Activated CD8-positive, alpha-beta T cell treated with anti-CD3 and anti-CD28 coated beads, Interleukin-2, amount 10 ng/mL, durations not matched to agents 7 days and 5 days (primary cell): ENCODE measurements at places on chromosomes 12 and 14. TPM values are rescaled to one million over a fixed set of nuclear protein-coding genes. Genes with fewer than 3 reads are reported as not detected.

The TNS2 gene
- 1.0 TPM for total RNA-seq

The TTC7B gene
- total RNA-seq: 6.8 TPM

The NINJ2 gene
- total RNA-seq: 8.0 TPM

DNA sequence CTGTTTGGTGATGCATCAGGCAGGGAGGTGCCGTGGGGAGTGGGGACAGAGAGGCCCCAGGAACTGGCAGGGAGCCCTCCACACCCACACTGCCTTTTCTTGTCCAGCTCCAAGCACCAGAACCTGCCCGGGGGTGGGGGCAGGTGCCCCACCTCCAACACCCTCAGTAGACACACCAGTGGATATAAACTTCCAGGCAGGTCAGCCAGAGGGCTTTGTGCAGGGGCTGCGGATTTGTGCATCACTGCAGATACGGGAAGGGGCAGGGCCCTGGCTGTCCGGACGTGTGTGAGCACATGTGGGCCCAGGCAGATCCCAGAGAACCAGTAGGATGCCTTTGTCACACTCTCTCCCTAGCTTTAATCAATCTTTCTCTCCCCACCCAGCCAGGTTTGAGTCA, 1.3 kb upstream of the TGM1 start:
- peaks cover 18% of the 10 kb centered on the region for H3K36me3 ChIP-seq
- DNase-seq: no peak
- H3K27me3 ChIP-seq: no peaks in the 10 kb centered on the region
- no peak overlapping the region for H3K27ac ChIP-seq
- no peak overlapping the region for H3K4me3 ChIP-seq
- peaks cover 3% of the 10 kb centered on the region for H3K4me1 ChIP-seq

- H3K27ac ChIP-seq: no peak overlapping the region
- no peaks in the 10 kb centered on the region for H3K36me3 ChIP-seq
- peaks cover 61% of the 10 kb centered on the region for H3K4me1 ChIP-seq
- no peak for DNase-seq
- peaks cover 10% of the 10 kb centered on the region for H3K27me3 ChIP-seq
Measured at GRCh38 chr14:105074601-105075053, 9.4 kb upstream of the GPR132 start.
